ENCODE measurements at places on chromosomes 7 and 10. TPM values are rescaled to one million over a fixed set of nuclear protein-coding genes. Genes with fewer than 3 reads are reported as not detected.

CUBN gene
- total RNA-seq, result 0.16 TPM

ZNF722 gene
- total RNA-seq, result not detected

SPDYE5 gene
- not detected for total RNA-seq

AGR2 gene
- total RNA-seq, result 0.37 TPM

CDK1 gene
- total RNA-seq, result 1.2 TPM

ZNF488 gene
- total RNA-seq, result not detected

PCGF5 gene
- 30.3 TPM for total RNA-seq

PHKG1 gene
- 0.20 TPM for total RNA-seq

CTNNA3 gene
- 3.3 TPM for total RNA-seq

DNA sequence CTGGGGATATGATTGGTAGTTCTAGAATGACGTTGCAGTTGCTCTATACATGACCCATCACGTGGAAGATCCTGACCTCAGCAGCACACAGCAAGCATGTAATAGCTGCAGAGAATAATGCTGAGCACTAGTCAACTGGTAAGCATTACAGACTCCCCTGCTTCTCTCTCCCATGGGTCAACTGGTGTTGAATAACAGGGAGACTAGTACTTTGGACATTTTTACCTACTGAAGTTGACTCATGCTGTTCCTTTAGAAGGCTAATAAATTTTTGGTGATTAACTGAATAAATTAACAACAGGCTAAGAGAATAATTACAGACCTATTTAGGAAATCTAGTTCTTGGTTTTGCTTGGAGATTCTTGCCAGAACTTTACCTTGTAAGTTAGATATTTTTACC, 234.1 kb downstream of the AUTS2 start:
- no peaks in the 10 kb centered on the region for H3K4me1 ChIP-seq
- no peak overlapping the region for H3K27ac ChIP-seq
- DNase-seq, result no peak
- H3K27me3 ChIP-seq, result no peaks in the 10 kb centered on the region

- H3K4me3 ChIP-seq, result no peak overlapping the region
- no peaks in the 10 kb centered on the region for H3K4me1 ChIP-seq
- H3K27me3 ChIP-seq, result no peaks in the 10 kb centered on the region
- no peak overlapping the region for H3K27ac ChIP-seq
- DNase-seq, result no peak
- no peaks in the 10 kb centered on the region for H3K36me3 ChIP-seq
Observed at GRCh38 chr7:117790731-117791130, 82.5 kb downstream of the CTTNBP2 start.

- no peak for DNase-seq
- no peaks in the 10 kb centered on the region for H3K4me1 ChIP-seq
- no peak overlapping the region for H3K27ac ChIP-seq
- H3K4me3 ChIP-seq, result no peak overlapping the region
- no peaks in the 10 kb centered on the region for H3K27me3 ChIP-seq
- H3K36me3 ChIP-seq, result no peaks in the 10 kb centered on the region
Observed at GRCh38 chr7:88401009-88401623, 94.4 kb upstream of the STEAP4 start.

GRCh38 chr7:157404845-157405481, 68.2 kb downstream of the DNAJB6 start:
- no peak for DNase-seq
- no peak overlapping the region for H3K4me3 ChIP-seq
- H3K36me3 ChIP-seq, result peaks cover 3% of the 10 kb centered on the region
- no peaks in the 10 kb centered on the region for H3K27me3 ChIP-seq

GRCh38 chr7:27147199-27148030, at the start of gene HOXA6:
TSS of gene HOXA6 (minus strand) at chr7:27147774. CDS start at chr7:27147749, 25 bp downstream.
- peaks cover 14% of the 10 kb centered on the region for H3K27me3 ChIP-seq
- no peak for DNase-seq
- H3K27ac ChIP-seq, result no peak within 1 kb of the TSS
- no peaks in the 10 kb centered on the region for H3K36me3 ChIP-seq
- H3K4me1 ChIP-seq, result no peaks in the 10 kb centered on the region

DNA sequence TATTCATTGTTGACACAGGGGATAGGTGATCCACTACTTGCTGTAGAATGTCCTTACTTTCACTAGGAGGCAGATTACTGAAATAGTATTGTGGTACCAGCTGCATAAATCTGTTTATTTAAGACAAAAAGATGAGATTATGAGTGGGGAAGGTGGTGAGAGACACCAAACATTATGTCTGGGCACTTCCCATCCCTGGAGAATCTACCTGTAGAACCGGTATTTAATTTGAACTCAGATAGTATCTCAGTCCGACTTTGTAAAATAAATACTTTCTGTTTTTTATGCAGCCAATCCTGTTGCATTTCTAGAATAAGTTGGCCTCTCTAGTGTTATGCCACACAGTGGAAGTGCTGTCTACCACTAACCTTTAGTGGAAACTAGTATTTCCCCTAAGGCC, 13.4 kb downstream of the BCCIP start:
- H3K27me3 ChIP-seq, result no peaks in the 10 kb centered on the region
- DNase-seq, result no peak
- no peak overlapping the region for H3K4me3 ChIP-seq
- no peaks in the 10 kb centered on the region for H3K4me1 ChIP-seq

- no peak overlapping the region for H3K4me3 ChIP-seq
- no peaks in the 10 kb centered on the region for H3K27me3 ChIP-seq
- H3K36me3 ChIP-seq, result no peaks in the 10 kb centered on the region
- H3K27ac ChIP-seq, result no peak overlapping the region
Observed at GRCh38 chr7:124201768-124202349, 169.0 kb upstream of the TMEM229A start.

DNA sequence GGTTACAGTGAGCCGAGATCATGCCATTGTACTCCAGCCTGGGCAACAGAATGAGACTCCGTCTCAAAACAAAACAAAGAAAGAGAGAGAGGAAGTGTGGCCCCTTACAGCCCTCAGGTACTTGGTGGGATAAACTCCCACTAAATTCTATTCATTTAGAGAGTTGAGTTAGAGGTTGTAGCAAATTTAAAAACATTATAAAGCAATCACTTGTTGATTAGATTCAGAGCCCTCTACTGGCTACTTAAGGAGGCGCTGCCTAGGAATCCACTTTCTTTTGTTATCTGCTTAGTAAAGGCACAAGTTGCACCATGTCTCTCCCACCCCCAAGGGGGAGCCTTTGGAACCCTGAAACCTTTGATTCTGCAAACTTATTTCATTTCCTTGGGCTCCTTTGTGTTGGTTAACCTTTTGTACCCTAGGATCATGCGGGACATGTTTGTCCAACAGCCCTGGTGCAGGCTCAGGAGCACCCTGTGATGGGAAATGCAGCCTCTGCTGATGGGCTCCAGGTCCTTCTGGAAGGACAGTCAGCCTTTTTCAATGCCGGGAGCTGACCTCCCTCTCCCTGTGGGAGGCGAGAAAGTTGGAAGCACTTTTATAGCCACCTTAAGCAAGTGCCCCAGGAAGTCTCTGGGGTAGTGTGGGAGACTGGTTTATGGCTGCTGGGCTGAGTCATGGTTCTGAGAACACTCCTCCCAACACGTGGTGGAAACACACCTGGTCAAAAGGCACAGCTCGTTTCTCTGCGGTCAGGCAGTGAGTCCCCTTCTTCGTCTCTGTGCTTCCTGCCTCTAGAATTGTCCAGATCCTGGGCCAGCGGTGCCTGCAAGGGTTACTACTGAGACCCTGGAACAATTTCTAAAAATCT, 2.3 kb downstream of the HKDC1 start:
- H3K36me3 ChIP-seq, result no peaks in the 10 kb centered on the region
- peaks cover 6% of the 10 kb centered on the region for H3K4me1 ChIP-seq
- H3K4me3 ChIP-seq, result peak overlapping the region; percentile 46
- no peaks in the 10 kb centered on the region for H3K27me3 ChIP-seq

- H3K4me3 ChIP-seq, result no peak overlapping the region
- no peak for DNase-seq
- H3K27me3 ChIP-seq, result no peaks in the 10 kb centered on the region
- no peak overlapping the region for H3K27ac ChIP-seq
Observed at GRCh38 chr10:117950408-117950807, 96.3 kb downstream of the RAB11FIP2 start.

DNA sequence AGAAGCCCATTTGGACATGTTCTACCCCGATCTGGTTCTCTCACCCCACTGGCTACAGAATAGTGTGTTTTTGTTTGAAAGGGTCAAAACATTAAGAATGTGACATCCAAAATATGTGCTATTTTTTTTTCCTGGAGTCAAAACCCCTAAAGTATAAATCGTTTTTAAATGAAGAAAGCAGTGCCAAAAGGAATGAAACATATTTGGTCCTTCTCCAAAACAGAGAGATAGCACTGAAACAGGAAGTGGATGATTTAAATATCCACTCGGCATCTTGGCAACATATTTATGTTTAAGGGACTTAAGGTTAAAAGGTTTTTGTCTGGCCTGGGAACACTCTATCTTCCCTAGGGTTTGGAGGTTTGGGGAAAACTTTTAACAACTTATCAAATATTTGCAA, 32.3 kb downstream of the CALD1 start:
- H3K36me3 ChIP-seq, result no peaks in the 10 kb centered on the region
- no peak overlapping the region for H3K27ac ChIP-seq

GRCh38 chr7:42235741-42236161, 1.3 kb downstream of the GLI3 start:
- H3K36me3 ChIP-seq, result no peaks in the 10 kb centered on the region
- peak overlapping the region; percentile 47 for H3K4me3 ChIP-seq
- no peak for DNase-seq
- no peaks in the 10 kb centered on the region for H3K4me1 ChIP-seq
- H3K27ac ChIP-seq, result no peak overlapping the region

DNA sequence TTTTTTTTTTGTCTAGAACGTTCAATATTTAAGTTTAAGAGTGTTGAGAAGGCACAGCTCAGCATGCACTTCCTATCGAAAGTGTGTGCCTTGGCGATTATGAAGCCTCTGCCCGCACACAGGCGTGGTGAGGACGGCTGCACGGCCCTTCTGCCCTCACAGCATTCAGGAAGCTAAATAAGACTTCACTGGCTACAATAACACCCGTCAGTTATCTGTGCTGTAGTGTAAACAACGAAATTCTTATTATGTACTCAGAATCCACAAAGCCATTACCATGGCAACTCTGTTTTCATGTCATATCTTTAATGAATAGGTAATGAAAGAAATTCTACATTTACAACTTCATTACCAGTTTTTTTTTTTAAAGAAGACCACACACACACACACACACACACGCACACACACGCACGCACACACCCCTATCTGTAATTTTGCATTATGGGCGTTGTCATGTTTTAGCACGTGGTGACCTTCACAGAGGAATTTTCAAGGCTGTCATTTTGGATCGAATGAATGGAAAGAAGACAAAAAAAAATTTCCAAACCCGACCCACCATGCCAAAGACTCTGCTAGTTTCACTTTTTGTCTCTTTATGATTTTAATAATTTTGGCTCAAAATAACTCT, 254.8 kb upstream of the CTBP2 start:
- no peaks in the 10 kb centered on the region for H3K36me3 ChIP-seq
- no peak overlapping the region for H3K4me3 ChIP-seq
- H3K27ac ChIP-seq, result no peak overlapping the region
- H3K4me1 ChIP-seq, result no peaks in the 10 kb centered on the region
- no peak for DNase-seq

GRCh38 chr7:36707898-36708297, 16.4 kb downstream of the AOAH start:
- H3K27ac ChIP-seq, result no peak overlapping the region
- H3K36me3 ChIP-seq, result no peaks in the 10 kb centered on the region
- no peaks in the 10 kb centered on the region for H3K27me3 ChIP-seq
- DNase-seq, result no peak
- no peak overlapping the region for H3K4me3 ChIP-seq

DNA sequence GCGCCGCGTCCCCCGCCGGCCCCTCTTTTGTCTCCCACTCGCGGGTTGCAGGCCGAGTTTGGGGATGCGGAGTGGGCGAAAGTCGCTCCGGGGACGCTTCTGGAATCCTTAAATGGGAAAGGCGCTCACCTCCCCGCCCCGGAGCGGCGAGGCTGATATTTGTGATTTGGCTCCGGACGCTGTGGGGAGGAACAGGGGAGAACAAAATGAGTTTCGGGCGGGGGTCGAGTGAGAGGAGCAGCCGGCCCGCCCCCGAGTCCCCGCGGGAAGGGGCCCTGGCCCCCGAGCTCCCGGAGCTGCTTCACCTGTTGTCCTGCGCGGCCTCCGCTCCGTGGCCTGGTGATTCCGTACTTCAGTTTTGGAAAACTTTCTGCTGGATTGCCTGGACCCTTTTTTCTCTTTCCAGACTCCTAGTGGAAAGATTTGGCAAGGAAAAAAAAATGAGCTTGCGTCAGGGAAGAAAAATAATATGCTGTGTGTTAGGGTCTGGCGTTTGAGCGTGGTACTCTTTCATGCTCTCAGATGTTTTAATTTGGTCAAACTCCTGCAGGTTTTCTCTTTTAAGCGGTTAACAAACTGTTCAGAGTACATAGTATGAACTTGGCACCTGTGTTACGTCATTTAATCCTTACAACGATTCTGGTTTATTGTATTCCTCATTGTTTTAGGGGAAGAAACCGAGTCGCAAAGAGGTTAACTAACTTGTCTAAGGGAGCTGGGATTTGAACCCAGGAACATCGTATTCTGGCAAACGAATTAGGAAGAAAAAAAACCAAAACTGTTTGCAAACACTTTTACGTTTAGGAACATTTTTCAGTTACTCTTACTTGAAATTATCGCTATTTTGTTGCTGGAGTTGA, 924 bp downstream of the BMPR1A start:
- H3K27ac ChIP-seq, result peak overlapping the region; percentile 85
- H3K4me1 ChIP-seq, result peaks cover 16% of the 10 kb centered on the region
- no peak for DNase-seq

DNA sequence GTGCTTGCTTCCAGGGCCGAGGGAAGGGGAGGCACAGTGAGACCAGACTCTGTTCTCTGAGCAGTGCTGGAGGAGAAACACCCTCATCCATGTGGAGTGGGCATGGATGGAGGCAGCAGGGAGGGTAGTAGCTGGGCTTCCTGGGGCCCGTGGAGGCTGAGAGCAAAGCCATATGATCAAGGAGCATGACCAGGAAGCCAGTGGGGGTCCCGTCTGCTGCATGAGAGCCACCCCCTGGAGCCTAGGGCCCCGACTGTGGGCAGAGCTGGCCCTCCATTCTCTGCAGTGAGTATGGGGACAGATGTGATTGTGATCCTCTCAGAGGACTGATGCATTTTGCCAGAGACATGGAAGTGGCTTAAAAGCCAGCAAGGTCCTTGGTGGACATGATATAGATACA, 61.6 kb downstream of the CCNY start:
- H3K27me3 ChIP-seq, result no peaks in the 10 kb centered on the region
- no peak overlapping the region for H3K4me3 ChIP-seq
- no peak overlapping the region for H3K27ac ChIP-seq
- no peak for DNase-seq
- peaks cover 33% of the 10 kb centered on the region for H3K4me1 ChIP-seq
- H3K36me3 ChIP-seq, result no peaks in the 10 kb centered on the region

Data from right lobe of liver (tissue), 6 donors.